A172 (cell line): ENCODE measurements at places on chromosomes 1 and 21. TPM values are rescaled to one million over a fixed set of nuclear protein-coding genes. Genes with fewer than 3 reads are reported as not detected.

DNA sequence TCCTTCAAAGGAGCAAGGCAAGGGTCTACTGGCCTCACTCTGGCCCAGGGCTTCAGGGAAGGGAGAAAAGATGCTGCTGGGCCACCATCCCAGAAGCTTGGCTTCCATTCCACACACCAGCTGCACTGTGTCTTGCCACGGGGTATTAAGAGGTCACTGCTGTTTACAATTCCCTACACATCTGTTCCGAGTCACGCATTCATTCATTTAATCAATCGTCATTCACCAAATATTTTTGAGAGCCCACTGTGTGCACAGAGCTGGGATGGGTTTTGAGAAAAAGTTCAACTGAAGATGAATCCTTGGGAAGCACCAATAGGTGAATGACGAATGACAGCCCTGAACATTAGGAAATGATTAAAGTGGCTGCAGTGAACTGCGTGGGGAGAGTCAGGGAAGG is 101.7 kb downstream of the NAV1 start:
- no peak for DNase-seq

- DNase-seq = no peak
Measured at GRCh38 chr21:45043541-45044020, 30.8 kb upstream of the ADARB1 start.

GRCh38 chr1:112849425-112850033 is 106.5 kb downstream of the SLC16A1 start:
- DNase-seq = no peak

GRCh38 chr1:33378976-33379375 is 51.9 kb downstream of the PHC2 start:
- no peak for DNase-seq

Gene CYP4Z1
- total RNA-seq = not detected in 2 replicates
